Activated T-cell treated with anti-CD3 and anti-CD28 coated beads for 4 hours (primary cell): ENCODE measurements at places on chromosomes 16 and 17.

GRCh38 chr17:65328567-65328966 is 191.4 kb downstream of the RGS9 start:
- DNase-seq, result no peak

- DNase-seq, result no peak
These were observed 36.0 kb upstream of the RBFOX3 start for GRCh38 chr17:79646721-79647455.

DNA sequence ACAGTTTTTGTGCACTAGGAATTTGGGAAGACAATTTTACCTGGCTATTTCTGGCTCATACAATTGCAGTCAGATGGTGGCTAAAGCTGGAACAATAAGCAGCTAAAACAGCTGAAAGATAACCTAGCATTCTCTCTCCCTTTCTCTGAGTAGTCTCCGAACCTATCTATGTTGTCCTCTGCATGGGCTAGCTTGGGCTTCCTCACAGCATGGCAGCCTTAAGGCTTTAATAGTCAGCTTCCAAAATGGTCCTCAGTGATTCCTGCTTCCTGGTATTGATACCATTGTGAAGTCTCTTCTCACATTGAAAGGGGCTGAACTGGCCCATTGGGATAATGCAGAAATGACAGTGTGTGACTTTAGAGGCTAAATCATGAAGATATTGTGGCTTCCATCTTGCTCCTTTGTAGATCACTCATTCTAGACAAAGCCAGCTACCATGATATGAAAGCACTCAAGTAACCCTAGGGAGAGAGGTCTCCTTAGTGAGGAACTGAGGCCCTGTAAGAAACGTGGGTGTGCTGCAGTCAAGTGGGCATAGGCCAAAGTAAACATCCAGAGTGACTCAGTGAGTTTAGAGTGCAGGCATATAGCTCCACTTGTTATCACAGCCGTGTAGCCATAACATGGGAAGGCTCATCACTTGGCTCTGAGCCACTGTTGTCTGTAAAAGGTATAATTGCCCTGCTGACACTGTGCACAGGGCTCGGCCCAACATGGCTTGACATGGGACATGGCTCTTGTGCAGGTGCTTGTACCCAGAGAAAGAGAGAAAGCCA is 5.5 kb upstream of the VKORC1 start:
- no peak for DNase-seq

DNA sequence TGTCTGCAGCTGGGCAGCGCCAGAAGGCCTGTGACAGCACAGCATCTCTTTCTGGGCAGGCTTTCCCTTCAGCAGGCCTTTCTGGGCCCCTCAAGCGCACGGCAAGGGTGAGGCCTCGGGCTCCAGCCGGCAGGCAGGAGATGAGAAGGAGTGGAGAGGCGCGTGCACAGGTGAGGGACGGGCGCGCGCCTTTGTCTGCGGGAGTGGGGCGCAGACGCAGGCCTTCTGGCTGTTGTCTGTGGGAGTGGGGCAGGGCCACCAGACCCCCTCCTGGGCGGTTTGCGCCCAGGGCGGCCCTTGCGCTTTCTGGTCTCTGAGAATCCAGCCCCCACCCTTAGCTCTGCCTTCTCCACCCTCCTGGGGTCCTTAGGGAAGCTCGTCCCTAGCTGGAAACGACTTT is 6.5 kb downstream of the ZNF205 start:
- DNase-seq, result no peak
